ENCODE measurements at places on chromosomes 7 and 10.
A peak's percentile ranks its signal among the peaks of the same experiment; 100 is the strongest.

DNA sequence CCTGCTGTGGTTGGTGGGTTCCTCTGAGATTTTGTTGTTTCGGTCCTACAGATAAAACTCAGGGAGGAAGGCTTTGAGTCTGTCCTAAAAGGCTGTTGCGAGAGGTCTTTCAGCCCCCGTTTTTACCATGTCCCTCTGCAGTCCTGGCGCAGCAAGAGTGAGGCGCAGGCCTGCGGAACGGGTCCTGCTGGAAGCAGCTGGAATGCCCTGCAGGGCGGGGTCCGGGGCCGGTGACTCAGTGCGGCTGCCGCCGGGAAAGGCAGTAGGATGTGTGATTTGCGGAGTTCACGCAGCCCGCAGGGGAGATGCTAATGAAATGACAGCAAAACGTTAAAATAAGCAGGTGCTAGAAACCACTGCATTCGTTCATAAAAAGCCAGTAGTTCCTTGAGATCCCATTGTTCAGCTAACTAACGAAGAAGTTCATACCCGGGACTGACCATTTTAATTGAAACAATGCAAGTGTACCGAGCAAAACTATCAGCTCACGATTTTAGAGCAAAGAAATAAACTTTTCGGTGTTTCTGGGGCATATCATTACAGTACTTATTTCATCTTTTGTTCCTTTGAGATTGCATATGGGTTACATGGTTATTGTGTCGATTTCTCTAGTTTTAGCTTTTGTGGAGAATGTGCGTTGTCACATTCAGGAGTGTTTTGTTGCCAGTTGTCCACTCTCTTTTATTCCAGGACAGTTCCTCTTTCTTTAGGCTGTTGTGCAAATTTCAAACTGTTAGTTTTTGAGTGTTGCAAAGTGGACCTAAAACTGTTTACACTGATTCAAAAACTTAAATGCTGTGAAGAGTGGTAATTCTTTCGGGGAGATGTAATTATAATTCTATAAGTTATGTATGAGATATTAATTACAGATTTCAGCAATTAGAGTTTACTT, 783 bp downstream of the ANLN start:
- peak; percentile 67 for DNase-seq

DNA sequence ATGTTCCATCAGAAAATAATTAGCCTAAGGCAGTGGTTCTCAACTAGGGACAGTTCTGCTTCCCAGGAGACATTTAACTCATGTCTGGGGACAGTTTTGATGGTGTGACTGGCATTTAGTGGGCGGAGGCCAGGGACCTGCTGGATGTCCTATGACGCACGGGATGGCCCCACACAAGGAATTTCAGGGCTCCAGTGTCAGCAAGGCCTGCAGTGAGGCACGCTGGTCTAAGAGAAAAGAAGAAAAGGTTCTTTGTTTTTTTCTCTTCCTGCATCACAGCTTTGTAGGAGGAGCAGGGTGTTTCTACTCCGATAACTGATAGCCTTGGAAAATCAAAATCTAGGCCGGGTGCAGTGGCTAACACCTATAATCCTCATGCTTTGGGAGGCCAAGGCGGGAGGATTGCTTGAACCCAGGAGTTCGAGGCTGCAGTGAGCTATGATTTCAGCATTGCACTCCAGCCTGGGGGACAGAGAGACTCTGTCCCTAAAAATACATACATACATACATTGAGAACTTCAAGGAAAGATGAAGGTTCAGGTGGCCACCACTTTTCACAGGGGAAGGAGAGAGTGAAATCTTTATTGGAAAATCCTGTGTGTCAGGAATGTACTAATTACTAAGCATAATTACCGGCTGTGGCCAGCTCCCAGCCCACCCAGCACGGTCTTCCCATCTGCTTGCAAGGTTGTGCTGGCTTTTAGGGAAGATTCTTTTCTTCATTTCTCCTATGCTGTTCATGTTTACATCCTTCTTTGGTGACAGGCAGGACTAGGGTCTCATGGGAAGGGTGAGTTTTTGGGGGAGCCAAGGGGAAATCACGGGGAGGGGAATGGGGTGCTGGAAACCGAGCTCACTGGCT, 150.4 kb downstream of the ACTR3B start:
- no peak for DNase-seq

DNA sequence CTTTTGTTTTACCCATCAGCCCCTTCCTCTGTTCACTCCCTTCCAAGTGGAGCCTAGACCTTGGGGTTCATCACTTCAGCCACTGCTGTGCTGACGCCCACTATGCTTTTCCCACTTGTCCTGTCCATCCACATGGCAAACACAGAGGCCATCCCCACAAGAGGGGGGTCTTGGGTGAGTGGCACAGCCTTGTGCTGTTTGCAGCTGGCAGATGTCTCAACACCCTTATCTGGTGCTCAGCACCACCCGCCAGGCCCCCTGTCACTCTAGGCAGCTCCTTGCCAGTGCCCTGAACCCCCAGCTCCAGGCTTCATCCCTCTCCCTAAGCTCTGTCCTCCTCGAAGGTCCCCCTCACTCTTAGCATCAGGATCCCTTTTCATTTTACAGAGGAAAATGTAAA, 13.1 kb downstream of the BLVRA start:
- no peak for DNase-seq

DNA sequence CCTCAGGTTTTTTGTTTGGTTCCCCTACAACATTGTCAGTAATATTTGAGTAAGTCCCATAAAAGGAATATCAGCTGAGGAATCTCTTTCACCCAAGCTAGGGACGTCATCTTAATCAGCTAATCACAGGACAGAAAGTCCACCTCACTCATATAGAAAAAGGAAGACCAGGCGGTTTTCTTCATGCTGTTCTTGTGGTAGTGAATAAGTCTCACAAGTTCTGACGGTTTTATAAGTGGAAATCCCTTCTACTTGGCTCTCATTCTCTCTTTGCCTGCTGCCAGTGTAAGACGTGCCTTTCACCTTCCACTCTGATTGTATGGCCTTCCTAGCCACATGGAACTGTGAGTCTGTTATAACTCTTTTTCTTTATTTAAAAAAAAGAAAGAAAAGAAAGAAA, 308.1 kb upstream of the PFKP start:
- no peak for DNase-seq

DNA sequence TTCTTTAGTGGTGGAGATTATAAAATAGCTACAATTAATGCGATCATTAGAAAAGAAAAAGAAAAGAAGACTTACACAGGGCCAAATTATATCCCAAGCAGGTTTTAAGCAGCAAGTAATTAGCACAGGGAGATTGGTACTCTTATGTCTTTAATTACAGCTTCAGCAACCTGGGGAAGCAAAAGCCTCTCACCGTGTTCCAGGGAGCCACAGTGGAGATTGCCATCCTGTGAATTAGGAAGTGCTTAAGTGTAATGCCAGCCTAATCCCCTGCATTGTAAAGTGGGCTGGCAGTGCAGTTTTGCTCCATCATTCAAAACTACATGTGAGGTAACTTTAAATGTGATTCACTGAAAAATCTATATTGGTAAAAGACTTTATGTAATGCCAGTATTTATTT, 533.5 kb upstream of the COBL start:
- no peak for DNase-seq

- no peak for DNase-seq
These were observed 228.8 kb downstream of the DKK1 start for GRCh38 chr10:52542906-52543305.

DNA sequence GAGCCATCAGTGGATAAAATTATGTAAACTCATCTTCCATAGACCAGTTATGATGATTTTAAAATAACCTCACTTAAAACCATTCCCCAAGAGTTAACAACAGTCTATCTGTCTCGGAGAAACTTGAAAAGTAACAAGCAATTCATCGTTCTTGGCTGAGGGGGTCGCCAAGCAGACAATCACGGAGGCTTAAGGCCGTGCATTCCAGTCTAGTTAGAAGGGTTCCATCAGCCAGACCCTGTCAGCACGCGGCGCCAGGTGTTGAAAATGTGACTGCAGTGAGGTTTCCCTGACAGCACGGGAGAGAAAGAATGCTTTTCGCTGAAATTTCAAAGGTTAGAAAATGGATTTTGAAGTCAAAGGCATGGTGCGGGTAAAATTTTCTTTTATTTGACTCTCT, 1025.0 kb upstream of the CELF2 start:
- no peak for DNase-seq

- peak; percentile 57 for DNase-seq
These were observed 81.3 kb upstream of the DKK1 start for GRCh38 chr10:52232561-52233350.

DNA sequence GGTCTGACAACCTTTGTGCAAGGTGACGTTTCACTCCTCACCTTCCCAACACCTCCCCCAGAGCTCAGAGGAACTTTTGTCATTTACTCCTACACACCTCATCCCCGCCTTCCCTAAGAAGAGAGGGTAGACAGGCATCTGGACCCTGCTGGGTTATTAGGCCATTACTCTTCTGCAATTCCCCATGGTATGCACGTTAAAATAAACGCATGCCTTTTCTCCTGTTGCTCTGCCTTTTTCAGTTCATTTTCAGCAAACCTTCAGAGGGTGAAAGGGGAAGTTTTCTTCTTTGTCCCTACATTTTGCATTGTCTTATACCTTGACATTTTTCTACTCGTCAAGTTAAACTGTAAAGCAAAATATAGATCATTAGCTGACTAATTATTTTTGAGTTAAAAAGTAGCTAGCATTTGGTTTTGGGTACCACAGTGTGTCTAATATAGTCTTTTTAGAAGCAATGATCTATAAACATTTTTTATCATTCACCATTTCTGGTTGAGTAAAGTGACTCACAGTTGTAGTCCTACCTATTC, 10.5 kb upstream of the EDRF1 start:
- DNase-seq: no peak

DNA sequence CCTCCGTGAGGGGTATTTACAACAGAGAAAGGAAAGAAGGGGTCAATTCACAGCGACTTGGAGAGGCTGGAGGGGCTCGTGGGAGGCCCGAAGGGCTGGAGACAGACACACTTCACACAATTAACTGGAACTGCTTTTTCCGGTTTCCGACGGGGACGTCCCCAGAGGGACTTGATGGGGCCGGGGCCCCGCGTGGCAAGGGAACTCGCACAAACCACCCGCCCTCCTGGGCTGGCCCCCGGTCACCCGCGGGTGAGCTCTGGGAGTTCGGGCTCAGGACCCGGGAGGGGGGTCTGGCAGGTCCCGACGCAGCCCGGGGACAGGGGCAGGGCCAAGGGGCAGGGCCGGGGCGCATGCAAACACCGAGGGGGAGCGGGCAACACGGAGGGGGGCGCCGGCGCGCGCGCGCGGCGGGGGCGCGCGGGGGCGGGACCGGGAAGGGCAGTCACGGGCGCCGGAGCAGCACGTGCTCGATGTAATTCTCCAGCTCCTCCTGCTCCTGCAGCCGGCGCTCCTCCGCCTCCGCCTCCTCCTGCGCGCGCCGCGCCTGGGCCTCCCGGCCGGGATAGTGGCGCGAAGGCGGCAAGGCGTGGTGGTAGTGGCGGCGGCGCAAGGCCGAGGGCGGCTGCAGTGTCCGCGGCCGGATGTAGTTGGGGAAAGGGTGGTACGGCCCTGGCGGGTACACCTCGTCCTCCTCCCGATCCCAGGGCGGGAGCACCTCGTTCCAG, 2.7 kb downstream of the VGF start:
- peak; percentile 34 for DNase-seq

DNA sequence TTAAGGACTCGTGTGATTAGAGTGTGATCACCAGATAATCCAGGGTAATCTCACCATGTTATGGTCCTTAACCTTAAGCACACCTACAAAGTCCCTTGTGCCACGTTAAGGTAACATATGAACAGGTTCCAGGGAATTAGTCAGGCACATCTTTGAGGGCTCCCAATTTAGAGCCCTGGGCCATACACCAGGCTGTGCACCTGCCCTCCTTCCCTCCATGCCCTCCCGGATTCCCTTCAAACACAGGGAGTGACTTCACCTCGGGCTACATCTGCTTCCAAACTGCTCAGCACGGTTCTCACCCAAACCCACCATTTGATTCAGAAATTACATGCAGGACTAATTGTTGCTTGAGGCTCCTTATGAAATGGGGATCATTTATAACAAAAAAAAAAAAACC, 93.9 kb upstream of the HABP2 start:
- no peak for DNase-seq

DNA sequence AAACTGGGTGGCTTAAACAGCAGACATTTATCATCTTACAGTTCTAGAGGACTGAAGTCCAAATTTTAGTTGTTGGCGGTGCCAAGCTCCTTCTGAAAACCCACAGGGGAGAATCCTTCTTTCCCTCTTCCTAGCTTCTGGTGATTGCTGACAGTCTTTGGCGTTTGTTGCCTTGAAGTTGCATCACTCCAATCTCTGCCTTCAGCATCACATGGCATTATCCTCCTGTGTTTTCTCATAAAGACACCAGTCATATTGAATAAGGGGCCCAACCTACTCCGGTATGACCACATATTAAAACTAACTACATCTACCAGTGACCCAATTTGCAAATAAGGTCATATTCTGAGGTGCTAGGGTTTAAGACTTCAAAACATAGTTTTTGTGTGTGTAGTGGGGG, 472.1 kb upstream of the IGFBP3 start:
- DNase-seq: no peak

- DNase-seq: no peak
These were observed 134.1 kb downstream of the MAGI2 start for GRCh38 chr7:79319369-79319768.

DNA sequence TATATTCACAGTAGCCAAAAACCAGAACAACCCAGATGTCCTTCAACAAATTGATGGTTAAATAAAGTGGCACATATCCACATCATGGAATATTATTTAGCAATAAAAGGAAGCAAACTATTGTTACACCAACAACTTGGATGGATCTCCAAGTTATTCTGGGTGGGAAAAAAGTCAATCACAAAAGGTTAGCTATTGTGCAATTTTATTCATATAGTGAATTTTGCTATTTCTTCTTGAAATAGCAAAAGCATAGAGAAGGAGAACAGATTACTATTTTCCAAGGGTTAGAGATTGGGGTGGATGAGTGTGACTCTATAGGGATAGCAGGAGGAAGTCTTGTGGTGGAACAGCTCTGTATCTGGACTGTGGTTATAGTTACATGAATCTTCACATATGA, 87.0 kb downstream of the PTPN20 start:
- DNase-seq: no peak

All from suppressor macrophage (primary cell).